ENCODE measurements at places on chromosomes 1 and 21.

- no peak for DNase-seq
Measured at GRCh38 chr1:118429856-118430255, 244.8 kb upstream of the SPAG17 start.

GRCh38 chr1:155226910-155227260 lies 18.4 kb downstream of the MTX1 start:
- peak; percentile 60 for DNase-seq

- peak; percentile 83 for DNase-seq
Measured at GRCh38 chr1:98051065-98051675, 130.3 kb upstream of the DPYD start.

DNA sequence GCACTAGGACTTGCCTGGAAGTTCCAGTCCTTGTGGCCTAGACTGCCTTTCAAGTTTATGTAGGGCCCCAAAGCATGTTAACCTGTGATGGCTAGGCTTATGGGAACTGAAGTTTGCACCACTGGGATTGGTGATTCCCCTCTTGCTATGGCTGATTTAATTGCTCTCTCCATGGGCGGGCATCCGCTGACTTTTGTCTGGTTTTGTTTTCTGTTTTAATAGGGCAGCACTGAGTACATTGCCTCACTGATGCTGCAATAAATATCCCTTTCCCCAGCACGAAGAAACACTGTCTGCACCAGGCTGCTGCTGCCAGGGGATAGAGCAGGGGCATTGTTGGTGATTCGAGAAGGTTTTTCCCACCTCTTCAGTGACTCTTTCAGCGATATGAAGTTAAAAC lies 73.3 kb upstream of the PDE4B start:
- DNase-seq, result no peak

GRCh38 chr21:26583769-26584168 lies 10.7 kb upstream of the CYYR1 start:
- no peak for DNase-seq

- DNase-seq, result no peak
Measured at GRCh38 chr1:182141040-182141439, 79.5 kb upstream of the ZNF648 start.

GRCh38 chr1:23216771-23217420 lies 406 bp downstream of the HTR1D start:
- DNase-seq, result peak; percentile 24

DNA sequence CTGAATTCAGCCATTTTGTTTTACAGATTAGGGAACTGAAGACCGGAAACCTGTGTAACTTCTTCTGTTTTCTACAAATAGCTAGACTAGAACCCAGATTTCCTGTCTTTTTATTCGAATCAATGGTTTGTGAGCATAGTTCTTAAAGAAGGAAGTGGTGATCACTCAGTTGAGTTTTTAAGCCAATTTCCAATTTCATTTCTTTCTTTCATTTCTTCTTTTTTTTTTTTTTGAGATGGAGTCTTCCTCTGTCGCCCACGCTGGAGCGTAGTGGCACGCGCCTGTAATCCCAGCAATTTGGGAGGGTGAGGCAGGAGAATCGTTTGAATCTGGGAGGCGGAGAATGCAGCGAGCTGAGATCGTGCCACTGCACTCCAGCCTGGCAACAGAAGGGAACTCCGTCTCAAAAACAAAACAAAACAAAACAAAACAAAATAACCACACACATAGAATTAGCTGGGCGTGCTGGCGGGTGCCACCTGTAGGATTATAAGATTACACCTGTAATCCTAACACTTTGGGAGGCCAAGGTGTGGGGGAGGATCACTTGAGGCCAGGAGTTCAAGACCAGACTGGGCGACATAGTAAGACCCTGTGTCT lies 3.0 kb upstream of the MDM4 start:
- peak; percentile 51 for DNase-seq

DNA sequence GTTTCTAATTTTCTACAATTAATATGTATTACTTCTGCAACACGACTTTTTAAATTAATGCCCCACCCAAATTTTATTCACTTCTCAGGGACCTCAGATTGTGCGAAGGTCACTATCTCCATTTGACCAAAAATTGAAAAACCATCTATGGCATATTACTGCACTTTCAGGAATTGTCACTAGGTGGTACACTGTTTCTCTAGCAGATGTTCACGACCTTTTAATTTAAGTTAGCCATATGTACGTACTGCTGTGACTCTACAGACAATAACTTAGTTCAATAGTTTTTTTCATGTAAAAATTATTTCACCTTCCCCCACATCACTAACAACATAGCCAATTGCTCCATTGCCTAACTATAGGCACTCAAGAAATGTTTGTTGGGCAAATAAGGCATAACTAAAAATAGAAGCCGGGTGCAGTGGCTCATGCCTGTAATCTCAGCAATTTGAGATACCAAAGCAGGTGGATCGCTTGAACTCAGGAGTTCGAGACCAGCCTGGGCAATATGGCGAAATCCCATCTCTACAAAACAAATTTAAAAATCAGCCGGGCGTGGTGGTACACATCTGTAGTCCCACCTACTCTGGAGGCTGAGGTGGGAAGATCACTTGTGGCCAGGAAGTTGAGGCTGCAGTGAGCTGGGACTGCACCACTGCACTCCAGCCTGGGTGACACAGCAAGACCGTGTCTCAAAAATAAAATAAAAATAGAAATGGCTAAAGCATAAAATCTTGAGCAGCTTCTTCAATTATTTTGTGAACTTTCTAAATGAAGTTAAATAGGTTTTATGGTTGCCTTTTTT lies 75.7 kb upstream of the PKN2 start:
- DNase-seq, result peak; percentile 27
